ENCODE measurements at places on chromosomes 7 and 10. TPM values are rescaled to one million over a fixed set of nuclear protein-coding genes. Genes with fewer than 3 reads are reported as not detected.

The ADAM12 gene
- 8.7 TPM for total RNA-seq

The STEAP1B gene
- total RNA-seq = 23.9 TPM

The MSMB gene
- total RNA-seq = not detected

The ZNF735 gene
- not detected for total RNA-seq

The BLVRA gene
- 38.4 TPM for total RNA-seq

The GRID2IP gene
- not detected for total RNA-seq

The TMEM196 gene
- not detected for total RNA-seq

The CCDC146 gene
- total RNA-seq = 1.9 TPM

The GRB10 gene
- total RNA-seq = 19.3 TPM
